Dorsolateral prefrontal cortex (tissue), 122 donors: ENCODE measurements at places on chromosomes 12 and 14.

- no peak for DNase-seq
Observed at GRCh38 chr14:36027354-36027753, 149.2 kb downstream of the PTCSC3 start.

GRCh38 chr14:58755031-58755925 lies 117.5 kb downstream of the DACT1 start:
- DNase-seq, result no peak

GRCh38 chr12:26101350-26101734 lies 23.5 kb downstream of the BHLHE41 start:
- DNase-seq, result no peak

GRCh38 chr12:59097876-59098275 lies 177.6 kb upstream of the LRIG3 start:
- DNase-seq, result no peak

DNA sequence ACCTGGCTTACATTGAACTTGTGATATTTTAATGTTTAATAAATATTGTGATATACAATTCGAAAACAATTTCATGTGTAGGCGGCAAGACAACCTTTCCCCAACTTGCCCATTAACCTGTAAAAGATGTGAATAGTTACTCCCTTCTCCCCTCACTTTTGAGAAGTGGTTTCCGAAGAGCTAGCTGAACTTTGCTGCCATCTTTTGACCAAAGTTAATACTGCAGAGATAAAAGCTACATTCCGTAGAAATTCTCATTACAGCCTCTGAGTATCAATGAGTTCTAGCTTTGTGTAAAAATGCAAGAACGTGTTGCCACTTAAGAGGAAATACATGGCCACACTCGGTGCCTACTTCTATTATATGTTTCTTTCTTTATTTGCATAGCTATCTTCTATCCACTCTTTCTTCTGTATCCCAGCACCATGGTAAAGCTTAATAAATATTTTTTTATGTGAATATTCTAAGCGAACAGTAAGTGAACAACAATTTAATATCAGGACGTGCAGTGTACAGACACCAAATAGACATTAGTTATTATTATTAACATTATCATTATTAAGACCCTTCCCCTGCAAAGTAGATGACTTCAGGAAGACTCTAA lies 105.1 kb upstream of the TMEM260 start:
- no peak for DNase-seq

DNA sequence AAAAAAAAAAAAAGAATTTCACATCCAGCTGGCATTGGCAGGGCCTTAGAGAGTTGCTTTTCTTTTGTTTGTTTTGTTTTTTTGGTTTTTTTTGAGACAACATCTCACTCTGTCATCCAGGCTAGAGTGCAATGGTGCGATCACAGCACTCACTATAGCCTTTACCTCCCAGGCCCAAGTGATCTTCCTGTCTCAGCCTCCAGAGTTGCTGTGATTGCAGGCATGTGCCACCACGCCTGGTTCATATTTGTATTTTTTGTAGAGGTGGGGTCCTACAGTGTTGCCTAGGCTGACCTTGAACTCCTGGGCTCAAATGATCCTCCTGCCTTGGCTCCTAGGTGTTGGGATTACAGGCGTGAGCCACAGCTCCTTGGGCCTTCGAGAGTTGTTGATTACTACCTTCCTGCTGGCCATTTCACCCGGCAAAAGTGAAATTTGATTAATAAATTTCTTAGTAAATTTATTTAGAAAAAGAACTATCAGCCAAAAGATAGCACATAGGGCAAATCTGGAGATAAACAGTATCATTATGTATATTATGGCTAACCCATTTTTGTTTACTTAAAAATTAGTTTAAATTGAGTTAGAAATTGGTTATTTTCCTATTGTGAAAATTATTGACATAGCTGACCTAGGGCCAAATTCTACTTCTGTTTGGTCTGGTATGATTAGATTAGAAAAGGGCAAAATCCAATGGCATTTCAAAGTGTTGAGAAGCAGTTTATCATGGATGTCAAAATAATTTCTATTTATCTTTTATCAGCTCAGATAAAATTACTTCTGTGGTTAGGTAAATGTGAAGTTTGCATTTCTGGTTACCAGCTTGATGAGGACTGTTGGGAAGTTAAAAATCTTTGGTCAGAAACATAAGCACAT lies 12.6 kb downstream of the ACTR6 start:
- DNase-seq, result no peak

GRCh38 chr12:14931791-14932560 lies 6.4 kb downstream of the ERP27 start:
- no peak for DNase-seq

GRCh38 chr12:12428961-12429657 lies 72.2 kb downstream of the BORCS5 start:
- DNase-seq, result no peak

DNA sequence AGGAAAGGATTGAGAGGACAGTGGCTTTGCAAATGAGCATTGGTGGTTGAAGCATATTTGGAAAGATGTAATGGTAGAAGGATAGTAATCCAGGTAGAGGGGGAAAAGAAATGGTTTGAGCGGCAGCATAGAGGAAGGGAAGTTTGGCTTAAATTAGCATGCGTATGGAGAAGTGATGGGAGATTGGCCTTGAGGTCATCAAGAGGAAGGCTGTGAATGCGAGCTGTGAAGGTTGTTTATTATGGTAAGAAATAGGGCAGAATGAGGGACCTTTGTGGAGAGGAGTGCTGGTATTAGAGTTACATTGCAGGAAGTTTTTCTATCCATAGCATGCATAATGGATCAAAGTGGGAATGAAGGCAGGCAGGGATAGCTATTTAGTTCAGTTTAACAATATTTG lies 162.1 kb downstream of the TMTC2 start:
- DNase-seq, result no peak

- DNase-seq, result no peak
Observed at GRCh38 chr14:68767248-68767645, 25.6 kb downstream of the ZFP36L1 start.

GRCh38 chr12:45339035-45339434 lies 123.1 kb downstream of the ANO6 start:
- DNase-seq, result no peak

GRCh38 chr12:57055824-57056223 lies 5.9 kb upstream of the MYO1A start:
- no peak for DNase-seq
